ENCODE measurements at places on chromosomes 16 and 17.

DNA sequence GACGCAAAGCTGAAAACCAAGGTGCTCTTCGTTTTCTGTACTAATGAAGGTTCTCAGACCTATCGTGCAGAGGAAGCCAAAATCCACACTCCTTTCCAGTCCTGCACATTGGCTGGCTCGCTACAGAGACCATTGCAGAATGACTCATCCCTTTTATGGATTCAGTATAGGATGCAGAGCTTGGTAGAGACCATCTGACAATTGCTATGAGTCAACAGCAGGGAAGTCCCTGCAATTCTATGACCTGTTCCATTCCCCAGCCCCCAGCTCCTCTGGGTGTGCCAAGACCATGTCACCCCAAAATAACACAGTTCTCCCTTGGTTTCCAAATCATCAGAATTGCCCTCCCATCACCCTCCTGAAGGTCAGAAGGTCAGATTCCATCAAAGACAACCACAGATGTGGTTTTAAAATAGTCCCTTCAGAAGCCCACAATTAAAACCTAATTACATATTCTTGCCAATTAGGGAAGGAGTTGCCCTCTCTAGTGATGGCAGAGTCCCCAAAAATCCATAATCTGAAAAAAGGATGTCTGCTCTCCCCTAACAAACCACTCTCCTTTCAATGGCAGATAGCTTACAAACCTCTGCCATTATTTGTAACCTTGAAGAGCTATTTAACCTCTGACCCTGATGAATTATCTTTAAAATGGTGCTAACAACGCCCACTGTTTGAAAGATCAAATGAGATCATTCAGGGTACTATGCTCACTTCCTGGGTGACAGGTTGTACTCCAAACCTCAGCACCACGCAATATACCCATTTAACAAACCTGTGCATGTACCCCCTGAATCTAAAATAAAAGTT, 108.2 kb upstream of the RBBP6 start:
- DNase-seq, result no peak

DNA sequence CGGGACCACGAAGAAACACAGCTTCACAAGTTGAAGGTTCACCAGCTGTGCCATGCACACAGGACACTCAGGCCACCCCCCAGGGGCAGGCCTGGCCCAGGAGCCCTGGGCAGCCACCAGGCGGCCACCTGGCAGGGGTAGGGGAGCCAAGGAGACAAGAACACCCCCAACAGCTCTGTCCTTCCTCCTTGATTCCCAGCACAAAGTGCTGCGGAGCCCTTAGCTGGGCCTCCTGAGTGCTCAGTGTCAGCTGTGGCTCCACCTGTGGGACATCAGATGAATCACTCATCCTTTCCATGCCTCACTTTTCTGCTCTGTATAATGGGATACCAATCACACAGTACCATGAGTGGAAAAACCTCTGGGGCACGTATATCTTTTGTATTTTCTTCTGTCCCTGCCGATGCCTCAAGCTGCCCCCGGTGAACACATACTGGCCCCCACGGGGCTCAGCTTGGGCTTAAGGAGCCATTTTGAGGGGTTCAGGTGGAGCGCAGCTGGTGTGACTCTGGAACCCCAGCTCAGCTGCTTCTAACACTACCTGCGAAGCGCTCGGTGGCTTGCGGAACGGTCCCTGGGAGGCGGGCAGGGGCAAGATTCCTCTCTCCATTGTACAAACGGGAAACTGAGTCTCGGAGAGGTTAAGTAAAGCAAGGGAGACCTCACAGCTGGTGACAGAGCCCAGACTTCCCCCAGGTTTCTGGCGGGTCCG, 12.0 kb downstream of the GALK1 start:
- DNase-seq, result no peak

DNA sequence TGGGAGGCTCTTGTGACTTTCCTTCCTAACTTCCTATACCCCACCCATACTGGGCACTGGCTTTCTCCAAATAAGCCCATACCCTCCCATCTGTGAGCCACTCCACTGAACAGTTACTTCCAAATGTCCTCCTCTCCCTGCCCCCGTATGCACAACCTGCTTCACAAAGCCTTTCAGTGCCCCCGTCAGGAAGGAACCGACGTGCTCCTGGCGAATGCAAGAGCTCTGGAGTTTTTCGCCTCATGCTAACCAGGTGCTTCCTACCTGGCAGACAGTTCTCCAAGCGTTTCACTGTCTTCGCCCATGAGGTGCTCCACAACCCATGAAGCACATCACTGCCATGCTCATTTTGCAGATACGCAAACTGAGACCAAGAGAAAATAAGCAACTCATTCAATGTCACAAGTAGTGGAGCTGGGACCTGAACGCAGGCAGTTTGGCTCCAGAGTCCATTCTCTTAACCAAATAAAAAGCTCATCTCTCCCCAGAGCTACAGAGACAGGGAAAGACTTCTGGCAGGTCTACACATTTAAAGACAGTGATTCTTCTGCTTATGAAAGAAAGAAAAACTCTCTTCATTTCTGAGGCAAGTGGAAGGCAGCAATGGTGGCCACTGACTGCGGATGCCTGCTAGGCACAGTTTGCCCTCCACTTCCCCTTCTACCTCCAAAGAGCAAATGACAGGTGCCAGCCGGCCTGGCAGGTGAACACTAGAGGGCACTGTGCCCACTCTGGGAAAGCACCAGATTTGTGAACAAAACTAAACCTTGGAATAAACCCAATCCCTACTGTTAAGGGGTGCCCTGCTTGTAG, 23.8 kb downstream of the SPHK1 start:
- peak; percentile 84 for DNase-seq

DNA sequence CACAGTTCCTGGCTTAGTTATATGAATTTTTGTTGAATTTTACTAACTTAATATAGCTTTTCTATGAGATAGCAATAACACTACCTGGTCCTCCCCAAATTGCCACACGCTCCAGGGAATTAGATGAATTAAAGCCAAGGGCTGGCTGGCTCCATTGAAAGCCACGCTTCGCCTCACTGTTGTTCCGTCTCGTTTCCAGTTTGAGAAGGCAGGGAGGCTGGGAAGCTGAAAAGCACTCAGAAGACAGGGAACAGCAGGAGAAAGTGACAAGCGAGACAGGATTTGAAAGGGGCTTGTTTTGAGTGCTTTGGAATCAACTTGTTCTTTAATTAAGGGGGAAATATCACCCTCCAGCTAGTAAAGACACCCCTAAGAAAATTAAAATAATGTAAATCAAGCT, 425.3 kb downstream of the CA10 start:
- no peak for DNase-seq

DNA sequence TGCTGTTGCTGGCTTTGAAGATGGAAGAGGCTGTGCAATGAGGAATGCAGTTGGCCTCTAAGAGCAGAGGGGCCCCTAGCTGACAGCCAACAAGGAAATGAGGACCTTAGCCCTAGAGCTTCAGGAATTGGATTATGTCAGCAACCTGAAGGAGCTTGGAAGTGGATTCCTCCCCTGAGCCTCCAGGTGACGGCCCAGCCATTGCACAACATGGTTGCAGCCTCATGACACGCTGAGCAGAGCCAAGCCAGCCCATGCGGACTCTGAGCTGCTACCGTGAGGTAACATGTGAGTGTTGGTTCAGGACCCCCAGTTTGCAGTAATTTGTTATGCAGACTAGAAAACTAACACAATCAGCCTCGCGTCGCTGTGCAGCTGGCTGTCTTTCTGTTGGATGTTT, 20.2 kb downstream of the CCDC42 start:
- no peak for DNase-seq

GRCh38 chr17:58352596-58353388, 791 bp upstream of the SUPT4H1 start:
- peak; percentile 42 for DNase-seq
